ENCODE measurements at places on chromosomes 2 and 18.

DNA sequence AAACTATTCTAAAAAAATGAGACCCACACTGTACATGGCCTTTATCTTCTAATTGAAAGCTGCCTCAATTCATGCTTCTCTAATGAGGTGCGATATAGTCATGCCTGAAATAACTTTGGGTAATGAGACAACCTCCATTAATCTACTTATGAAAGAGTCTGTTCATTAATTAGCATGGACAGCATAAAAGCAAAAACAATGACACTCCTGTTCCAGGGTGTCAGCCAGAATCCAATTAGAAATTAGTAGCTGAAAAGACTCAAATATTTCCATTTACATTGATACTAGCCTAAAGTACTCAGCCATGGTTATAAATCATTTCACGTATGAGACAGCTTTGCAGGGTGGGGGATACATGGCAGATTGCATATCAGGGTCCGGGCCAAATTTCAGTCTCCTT lies 288.7 kb downstream of the AKAIN1 start:
- DNase-seq: no peak

DNA sequence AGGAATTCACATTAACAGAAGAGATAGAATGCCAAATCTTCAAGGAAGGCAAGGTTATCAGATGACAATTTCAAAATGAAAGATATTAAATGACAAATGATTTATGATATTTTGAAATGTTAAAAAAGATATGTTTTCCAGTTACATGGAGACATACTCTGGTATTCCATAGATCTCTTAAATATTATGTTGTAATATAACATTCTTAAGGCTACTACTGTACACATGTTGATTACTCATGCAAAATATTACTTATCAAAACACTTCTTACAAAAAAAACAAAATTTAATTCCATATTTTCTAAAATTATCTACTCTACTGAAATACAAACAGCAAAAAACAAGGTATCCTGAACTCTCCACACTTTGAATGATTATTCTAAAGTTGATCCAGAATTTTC lies 22.9 kb downstream of the RTTN start:
- no peak for DNase-seq

DNA sequence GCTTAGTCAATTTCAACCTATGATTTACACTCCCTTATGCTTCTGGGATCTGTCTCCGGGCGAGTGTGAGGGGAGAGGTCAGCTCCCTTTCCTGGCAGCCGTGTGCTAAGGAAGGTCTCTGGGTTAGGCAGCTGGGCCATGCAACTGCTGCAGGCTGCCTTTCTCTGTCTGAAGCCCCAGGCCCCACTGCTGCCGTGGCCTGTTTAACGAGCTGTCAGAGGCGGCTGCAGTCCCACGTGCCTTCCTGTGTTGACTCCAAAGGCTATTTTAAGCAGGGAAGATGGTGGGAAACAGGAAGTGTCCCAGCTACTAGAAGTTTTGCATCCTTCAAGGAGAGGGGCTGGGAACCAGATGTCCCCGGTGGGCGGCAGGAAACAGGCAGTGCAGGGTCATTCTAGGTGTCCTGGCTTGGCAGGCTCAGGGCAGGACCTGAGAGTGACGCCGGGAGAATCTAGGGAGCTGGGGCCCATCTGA lies 186.4 kb downstream of the TNS1 start:
- peak; percentile 53 for DNase-seq

DNA sequence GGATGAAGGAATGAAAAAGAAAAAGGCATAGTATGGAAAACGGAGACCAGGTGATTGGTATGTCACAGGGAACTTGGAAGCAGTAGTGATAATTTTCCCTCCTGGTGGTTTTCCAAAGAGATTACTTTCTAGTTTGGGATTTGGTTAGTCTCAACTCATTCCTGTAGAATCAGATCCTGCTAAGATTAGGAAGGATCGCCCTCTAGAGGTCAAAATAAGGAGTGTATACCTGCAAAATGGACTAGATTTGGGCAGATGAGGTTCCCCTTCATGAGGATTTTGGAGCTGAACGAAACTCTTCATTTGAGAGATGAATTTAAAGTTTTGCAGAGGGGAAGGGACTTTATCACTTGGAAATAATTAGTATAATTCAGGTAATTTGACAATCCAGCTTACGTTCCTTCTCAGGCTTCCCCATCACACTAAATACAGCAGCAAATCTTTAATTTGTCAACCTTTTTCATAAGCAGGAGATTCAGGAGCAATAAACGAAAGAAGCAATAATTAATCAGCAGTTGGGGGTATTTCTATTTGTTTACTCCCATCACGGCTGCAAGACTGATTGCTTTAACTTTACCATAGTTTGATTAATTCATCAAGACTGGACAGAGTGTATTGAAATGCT lies 65.2 kb downstream of the CCDC195 start:
- peak; percentile 76 for DNase-seq

GRCh38 chr2:239720361-239721360 lies 304.5 kb downstream of the NDUFA10 start:
- DNase-seq: peak; percentile 7

DNA sequence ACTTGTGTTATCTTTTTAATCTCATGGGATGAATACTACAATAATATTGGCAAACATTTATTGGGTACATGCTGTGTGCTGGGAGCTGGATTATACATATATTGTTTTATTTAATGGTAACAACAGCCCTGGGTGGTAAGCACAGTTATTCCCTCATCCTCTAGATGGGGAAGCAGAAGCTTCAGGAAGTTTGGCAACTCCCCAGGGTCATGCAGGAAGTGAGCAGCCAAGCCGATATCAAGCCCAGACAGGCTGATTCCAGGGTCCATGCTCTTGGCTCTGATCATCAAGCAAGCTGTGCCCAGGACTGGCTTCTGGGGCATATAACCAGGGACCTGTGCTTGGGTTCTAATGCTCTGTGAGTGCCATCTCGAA lies 155.8 kb downstream of the ZNF516 start:
- DNase-seq: peak; percentile 19

DNA sequence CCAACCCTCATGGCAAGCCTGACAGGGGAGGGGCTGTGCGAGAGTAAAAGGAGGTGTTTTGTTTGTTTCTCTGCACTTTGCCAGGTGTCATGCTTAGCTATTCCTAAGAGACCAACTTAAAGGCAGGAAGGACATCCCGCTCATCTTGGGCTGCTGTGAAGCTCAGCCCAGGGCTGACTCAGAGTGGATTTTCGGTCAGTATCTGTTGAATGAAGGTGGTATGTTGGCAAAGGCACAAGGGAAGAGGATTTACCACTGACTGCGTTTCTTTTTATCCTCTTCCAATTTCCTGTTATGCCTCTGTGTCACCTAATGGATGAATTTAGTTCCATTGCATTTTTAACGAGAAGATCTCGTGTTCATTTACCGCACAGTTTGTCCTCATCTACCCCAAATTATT lies 18.9 kb downstream of the TRPM8 start:
- DNase-seq: no peak

- no peak for DNase-seq
These were observed 34.5 kb downstream of the DTNA start for GRCh38 chr18:34744569-34744968.

- DNase-seq: no peak
These were observed 547.5 kb upstream of the NRXN1 start for GRCh38 chr2:51579412-51579811.

DNA sequence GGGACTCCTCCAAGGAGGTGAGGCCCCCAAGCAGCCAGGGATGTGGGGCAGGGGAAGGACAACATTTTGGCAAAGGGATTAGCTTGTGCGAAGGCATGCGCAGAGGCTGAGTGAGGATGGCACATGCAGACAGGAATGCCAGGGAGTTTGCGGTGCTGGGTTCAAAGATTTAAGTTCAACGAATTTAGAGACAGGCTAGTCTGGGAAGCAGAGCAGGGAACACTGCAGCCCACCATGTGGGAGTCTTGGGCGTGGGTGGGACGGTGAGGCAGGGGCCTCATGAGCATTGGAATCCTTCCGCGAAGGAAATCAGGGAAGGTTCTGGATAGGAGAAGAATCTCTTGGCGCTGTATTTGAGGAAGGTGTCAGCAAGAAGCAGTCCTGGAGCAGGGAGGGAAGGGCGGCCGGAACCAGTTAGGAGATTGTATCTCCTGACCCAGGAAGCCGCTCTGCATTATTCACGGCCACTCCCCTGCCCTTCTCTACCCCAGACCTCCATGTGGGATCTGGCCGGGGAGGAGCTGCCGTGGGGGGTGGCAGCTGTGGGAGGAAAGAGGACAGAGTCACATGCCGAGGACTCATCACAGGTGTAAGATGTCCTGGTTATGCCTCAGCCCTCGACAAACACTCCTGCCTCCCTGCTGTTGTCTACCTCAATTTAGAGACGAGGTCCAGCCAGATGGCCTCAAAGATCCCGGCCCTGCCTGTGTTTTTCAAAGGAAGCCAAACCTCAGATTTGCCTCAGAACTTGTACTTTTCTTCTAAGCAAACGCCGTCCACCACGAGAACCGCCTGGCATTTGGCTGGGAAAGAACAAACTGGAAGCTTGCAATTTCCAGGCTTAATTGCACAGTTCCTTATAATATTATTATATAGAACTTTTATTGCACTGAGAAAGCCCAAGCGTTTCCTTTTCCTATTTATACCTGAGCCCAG lies 123.7 kb upstream of the SMAD2 start:
- no peak for DNase-seq

- no peak for DNase-seq
These were observed 22.2 kb downstream of the HK2 start for GRCh38 chr2:74856004-74856578.

DNA sequence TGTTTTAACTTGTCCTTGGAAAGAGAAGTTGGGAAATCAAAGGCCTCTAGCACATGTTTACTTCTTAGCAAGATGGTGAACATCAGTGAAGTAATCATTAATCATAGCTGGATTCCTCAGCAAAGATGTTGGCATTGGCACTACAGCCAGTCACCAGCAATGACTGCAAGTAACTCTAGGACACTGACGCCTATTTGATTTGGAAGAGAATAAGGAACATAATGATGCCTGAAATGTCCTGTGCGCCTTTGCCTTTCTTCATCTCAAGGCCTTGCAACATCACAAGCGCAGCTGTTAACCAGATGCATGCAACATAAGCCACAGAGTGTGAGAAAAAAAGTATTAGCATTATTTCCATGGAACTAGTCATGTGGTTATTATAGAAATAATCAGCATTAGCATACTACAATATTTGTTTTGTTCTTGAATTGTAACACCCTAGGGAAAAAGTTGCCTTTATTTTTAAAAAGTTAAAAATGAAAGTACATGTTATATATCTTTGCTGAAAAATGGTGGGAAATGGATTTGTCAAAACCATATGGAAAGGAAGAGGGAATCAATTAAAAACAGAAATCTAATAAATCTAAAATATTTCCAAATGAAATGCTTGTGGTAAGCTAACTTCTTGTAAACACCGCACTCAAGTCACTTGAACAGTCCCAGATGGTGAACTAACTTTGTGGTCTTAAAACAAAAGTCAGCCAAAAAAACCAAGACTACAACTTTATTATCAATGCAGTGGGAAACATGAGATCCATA lies 55.6 kb downstream of the THADA start:
- DNase-seq: peak; percentile 93

DNA sequence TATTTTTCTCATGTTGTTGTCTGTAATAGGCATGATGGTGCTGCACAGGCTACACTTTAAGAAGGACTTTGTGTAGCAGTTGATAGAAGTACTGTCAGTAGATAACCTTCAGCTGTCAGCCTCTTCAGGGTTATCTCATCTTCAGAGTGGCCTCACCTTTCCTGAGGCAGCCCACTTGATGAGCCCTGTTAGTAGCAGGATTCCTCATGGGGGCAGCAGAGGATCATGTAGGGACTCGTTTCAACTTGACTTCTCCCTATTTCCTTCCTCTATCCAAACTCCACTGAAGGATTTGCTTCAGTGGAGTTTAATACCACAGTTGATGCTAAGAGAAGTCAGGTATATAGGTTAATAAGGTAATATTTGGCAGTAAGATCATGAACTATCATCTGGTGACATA lies 530.3 kb upstream of the FSIP2 start:
- DNase-seq: peak; percentile 10

- peak; percentile 88 for DNase-seq
These were observed 100.1 kb upstream of the RNF152 start for GRCh38 chr18:61992923-61993322.

GRCh38 chr18:55095584-55095983 lies 136.3 kb upstream of the CCDC68 start:
- no peak for DNase-seq

All from suppressor macrophage treated with lipopolysaccharide for 1 hour (primary cell).